ENCODE measurements at places on chromosomes 5 and 9.
A peak's percentile ranks its signal among the peaks of the same experiment; 100 is the strongest.

GRCh38 chr5:157143127-157143971 lies 684 bp upstream of the MED7 start:
- DNase-seq = peak; percentile 76

DNA sequence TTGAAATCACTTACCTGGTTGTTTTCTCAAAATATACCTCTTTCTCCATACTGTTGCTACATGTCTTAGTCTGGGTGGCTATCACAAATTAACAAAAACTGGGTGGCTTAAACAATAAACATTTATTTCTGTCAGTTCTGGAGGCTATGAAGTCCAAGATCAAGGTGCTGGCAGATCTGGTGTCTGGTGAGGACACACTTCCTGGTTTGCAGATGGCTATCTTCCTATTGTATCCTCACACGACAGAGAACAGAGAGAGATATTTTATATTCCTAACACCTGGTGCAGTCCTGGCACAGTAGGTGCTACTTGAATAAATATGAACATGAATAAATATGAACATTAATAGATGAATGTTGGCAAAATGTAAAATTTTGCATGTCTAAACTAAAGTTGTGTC lies 164.3 kb upstream of the ACOT12 start:
- DNase-seq = no peak

- no peak for DNase-seq
Observed at GRCh38 chr5:174520420-174521396, 203.7 kb upstream of the MSX2 start.

GRCh38 chr5:160387445-160387844 lies 12.4 kb downstream of the FAM200C start:
- no peak for DNase-seq

- DNase-seq = no peak
Observed at GRCh38 chr5:98755406-98755805, 18.1 kb upstream of the RGMB start.

DNA sequence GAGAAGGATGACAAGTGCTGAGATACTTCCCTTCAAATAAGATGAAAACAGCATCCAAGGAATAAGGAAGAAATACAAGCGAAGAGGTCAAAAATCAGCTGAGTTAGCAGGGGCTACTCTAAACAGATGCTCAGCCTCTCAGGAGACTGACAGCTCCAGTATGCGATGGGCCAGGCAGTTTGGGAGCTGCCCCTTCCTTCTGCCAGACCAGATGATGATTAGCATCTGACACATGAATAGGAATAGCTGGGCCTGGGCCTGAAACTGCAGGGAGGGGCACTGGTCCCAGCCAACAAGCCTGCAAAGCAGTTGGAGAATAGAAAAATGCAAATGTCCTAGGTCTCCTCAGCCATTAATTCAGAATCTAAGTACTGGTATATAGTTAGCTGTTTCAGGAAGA lies 13.1 kb upstream of the MAP3K1 start:
- DNase-seq = peak; percentile 13

DNA sequence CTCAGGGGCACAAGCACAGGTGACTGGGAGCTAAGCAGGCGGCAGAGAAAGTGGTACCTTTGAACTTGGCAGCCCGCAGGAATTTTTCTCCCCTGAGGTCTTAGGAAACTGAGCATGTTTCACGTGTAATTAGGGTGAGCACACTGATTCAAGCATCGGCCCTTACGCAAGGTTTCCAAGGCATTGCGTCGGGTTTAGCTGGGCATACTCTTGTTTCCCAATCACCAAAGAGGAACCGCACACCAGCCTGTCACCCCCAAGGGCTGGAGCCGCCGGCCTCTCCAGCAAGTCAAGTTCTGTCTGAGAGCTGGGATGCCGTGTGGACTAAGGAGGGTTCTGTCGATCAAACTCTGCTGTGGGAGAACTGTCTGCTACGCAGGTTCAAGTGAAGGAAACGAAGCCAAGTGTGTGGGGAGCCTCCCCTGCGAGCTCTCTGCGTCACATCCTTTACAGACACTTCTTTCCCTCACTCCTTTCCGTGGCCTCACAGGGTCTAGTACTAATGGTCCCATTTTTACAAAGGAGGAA lies 53.0 kb downstream of the ERGIC1 start:
- DNase-seq = no peak

DNA sequence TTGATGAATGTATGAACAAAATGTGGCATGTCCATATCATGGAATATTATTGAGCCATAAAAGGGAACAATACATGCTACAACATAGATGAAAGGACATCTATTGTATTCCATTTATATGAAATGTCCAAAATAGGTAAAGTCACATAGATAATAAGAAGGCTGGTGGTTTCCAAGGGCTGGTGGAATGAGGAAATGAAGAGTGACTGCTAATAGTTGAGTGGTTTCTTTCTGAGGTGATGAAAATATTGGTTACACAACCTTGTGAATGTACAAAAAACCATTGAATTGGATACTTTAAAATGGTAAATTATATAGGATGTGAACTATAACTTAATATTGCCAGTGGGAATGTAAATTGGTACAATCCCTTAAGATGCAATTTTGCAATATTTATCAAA lies 5.2 kb downstream of the ARSB start:
- DNase-seq = no peak

DNA sequence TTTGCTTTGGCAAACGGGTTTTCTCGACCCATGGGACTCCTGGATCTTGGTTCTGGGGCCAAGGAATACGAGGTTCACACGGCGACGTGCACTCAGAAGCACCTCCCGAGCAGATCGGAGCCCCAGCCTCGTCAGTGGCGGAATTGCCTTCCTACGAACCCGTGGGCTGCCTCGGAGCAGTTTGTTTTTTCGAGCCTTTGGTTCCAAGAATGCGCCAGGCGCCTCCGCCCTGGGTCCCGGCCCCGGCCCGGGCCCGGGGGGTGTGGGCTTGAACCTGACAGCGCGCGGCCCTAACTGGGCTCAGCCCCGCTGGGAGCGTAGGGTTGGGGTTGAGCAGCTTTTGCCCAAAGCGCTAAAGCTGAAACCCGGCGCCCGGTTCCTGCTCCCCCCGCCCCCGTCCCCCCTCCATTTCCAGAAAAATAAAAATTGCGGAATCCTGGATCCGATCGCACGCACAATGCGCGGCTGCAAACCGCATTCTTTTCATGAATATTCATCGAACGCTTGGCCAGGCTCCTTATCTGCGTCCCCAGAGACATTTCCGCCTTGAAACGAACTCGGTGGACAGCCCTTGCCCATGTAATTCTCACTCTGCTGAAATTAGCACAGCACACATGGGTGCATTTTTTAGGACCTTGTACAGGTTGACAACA lies 1.0 kb downstream of the BASP1 start:
- no peak for DNase-seq

- no peak for DNase-seq
Observed at GRCh38 chr5:35056686-35057085, 8.9 kb upstream of the AGXT2 start.

GRCh38 chr5:91244380-91245073 lies 138.6 kb downstream of the ARRDC3 start:
- DNase-seq = no peak

DNA sequence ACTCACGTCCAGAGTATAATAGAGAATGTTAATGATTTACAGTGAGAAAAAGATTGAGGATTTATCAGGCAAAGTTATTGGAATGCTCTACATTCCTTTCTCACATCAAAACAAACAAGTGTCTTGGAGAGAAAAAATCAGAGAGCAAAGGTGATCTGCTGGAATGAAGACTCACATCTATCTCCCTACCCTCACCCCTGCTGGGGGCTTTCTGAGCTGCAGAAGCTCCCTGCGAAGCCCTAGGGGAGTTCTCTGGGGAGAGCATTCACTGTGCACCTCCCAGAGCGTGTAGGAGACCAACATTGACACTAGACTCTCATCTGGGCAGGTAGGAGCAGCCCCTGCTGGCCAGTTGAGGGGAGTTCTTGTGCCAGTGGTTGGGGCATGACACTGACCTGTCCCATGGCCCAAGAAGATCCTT lies 76.6 kb upstream of the ADAMTS16 start:
- DNase-seq = no peak

DNA sequence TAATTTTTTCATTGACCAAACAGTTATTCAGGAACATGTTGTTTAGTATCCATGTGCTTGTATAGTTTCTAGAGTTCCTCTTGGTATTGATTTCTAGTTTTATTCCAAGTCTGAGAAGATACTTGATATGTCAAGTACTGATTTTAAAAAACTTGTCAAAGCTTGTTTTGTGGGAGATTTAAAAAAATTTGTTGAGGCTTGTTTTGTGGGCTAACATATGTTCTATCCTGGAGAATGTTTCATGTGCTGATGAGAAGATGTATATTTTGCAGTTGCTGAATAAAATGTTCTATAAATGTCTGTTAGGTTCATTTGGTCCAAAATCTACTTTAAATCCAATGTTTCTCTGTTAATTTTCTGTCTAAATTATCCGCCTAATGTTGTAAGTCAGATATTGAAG lies 1065.1 kb upstream of the WWC1 start:
- no peak for DNase-seq

DNA sequence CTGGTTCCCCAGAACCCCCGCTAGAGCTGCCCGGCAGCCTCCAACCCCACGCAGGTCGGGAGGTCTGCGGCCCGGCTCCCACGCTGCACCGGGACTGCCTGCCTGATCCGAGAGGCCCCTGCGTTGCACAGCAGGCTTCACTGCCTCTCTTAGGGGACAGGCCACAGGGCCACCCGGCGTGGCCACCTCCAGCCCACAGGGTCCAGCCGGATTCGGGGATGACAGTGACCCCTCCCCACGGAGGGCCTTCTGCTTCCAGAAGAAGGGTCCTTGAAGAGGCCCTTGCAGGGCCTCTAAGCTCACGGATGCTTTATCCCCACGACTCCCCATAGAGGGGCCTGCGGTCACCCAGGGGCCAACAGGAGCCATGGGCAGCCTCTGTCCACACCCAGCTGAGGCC lies 66.1 kb upstream of the PPP1R26 start:
- DNase-seq = no peak

GRCh38 chr9:21160178-21160577 lies 6.3 kb downstream of the IFNA21 start:
- DNase-seq = no peak

Measured in spinal cord (tissue), 10 donors.